ENCODE measurements at places on chromosomes 1 and 21. TPM values are rescaled to one million over a fixed set of nuclear protein-coding genes. Genes with fewer than 3 reads are reported as not detected.

GRCh38 chr1:185408700-185409270 is 91.7 kb upstream of the IVNS1ABP start:
- DNase-seq = peak; percentile 2

- no peak for DNase-seq
Measured at GRCh38 chr1:215825056-215825455, 258.0 kb downstream of the KCTD3 start.

DNA sequence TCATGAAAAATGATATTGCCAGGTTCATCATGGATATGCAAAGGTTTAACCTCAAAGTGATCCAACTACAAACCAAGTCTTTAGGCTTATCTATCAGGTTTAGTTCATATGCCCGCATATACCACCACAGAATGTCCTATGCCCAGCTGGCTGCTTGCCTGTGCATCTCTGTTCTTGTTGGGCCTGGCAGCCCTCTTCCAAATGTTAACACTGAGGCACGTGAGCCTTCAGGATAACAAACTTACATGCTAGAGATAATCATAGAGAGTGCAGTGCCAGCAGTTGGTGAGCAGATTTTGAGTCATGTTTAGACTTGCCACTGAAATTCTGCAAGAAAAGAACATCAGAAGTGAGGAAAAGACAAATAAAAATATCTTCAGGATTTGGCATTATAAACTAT is 607.9 kb upstream of the TMPRSS15 start:
- DNase-seq = no peak

DNA sequence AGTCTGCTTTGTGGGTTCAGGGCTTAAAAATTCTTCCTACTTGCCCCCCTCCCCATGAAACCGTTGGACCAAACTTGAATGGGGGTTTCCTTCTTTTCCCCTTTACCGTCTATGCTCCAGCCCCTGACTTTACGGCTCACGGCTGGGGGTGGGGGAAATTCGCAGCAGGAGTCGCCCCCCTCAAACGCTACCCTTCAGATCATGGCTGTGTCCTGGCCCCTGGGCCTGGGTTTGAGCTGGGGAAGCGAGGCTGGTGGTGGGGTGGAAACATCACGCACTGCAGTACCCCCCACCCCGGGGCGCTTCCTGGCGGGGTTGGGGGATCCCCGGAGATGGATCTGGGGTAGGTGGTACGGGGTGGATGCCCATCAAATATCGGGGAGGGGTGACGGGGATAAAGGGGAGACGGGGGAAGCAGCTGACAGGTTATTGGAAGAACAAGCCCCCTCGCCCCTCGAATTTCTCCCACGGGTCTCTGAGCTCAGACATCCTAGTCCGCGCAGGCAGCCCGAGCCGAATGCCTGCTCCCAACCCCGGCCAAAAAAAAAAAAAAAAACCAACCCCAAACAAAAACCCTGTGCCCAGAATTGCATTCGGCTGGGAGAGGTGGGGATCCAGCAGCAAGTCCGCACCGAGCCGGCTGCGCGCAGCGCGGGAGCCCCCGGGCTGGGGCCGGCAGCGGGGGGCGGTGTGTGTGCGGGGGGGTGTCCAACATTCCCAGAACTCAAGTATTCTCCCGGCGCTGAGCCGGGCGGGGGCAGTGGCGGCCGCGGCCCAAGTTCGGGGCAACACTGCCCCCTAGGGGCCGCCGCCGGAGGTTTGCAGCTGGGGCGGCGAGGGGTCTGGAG is 59.0 kb upstream of the ACOT11 start:
- peak; percentile 49 for DNase-seq

The LIN28A gene
- polyA plus RNA-seq = not detected

The EFNA4 gene
- 16.3 TPM for polyA plus RNA-seq

The IBA57 gene
- 2.6 TPM for polyA plus RNA-seq

The HORMAD1 gene
- polyA plus RNA-seq = not detected
